ENCODE measurements at places on chromosomes 11 and 22.

- DNase-seq: peak; percentile 69
These were observed 662.5 kb upstream of the TENM4 start for GRCh38 chr11:80103142-80103859.

DNA sequence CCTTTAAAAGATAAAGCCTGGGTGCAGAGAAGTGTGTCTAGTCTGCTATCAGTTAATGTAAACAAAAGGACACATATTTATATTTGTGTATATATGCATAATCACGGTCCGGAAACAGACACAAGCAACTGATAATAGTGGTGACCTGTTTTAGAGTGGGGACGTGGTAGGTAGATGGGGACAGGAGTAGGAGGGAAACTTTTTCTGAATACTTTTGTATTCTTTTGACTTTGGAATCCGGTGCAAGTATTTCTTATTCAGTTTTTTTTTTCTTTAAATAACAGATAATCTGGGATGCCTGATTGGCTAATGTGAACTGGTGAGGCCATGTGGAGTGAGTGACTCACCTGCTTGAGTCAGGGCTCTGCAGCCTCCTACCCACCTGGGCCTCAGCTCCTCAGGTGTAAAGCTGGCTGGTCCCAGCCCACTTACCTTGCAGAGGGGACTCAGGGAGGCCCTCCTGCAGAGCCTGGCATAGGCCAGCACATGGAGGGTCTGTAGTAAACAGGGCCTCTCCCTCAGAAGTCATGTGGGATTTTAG, 15.3 kb downstream of the MICAL2 start:
- DNase-seq: no peak

- DNase-seq: peak; percentile 17
These were observed 5.3 kb upstream of the OR52M1 start for GRCh38 chr11:4539603-4540219.

DNA sequence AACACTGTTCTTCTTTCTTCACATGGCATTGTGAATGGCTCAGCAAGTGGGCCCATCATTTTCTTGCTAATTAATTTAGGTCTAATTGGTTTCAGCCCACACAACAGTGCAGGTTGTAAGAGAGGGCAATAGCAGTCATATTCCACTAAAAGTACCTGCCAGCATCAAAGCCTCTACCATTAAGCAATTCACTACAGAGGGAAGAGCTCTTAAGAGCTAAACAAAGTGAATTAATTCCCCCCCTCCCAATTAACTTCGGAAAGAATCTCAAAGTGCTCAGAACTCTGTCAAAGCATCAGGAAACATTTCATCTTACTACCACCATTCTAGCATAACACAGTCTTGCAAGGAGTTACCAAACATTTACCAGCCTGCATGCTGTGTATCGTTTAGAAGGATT, 133.9 kb upstream of the UBASH3B start:
- DNase-seq: no peak

- no peak for DNase-seq
These were observed 9.8 kb downstream of the CTNND1 start for GRCh38 chr11:57771365-57771764.

GRCh38 chr22:21030621-21031544, 1.5 kb downstream of the SLC7A4 start:
- DNase-seq: no peak

GRCh38 chr11:120959189-120959588, 64.7 kb upstream of the TBCEL start:
- no peak for DNase-seq

- DNase-seq: no peak
These were observed 40.6 kb upstream of the RCN1 start for GRCh38 chr11:32050264-32050663.

DNA sequence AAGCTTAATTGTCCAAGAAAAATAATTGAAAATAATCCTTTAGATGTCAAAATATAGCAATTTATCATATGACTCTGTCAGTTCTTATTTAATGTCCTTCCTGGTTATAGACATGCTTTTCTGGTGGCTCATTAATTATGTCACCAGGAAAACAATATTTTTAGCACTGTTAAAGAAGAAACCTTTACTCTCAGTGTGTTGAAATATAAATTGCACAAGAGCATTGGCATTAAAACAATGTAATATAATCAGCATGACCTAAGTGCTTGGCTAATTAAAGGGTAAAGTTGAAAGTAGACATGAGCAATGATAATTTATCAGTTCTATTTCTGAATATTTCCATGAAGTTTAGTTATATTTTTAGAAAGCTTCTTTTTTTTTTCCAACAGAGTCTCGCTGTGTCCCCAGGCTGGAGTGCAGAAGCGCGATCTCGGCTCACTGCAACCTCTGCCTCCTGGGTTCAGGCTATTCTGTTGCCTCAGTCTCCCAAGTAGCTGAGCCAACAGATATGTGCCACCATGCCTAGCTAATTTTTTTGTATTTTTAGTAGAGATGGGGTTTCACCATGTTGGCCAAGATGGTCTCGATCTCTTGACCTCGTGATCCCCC, 232.3 kb downstream of the JRKL start:
- DNase-seq: no peak

DNA sequence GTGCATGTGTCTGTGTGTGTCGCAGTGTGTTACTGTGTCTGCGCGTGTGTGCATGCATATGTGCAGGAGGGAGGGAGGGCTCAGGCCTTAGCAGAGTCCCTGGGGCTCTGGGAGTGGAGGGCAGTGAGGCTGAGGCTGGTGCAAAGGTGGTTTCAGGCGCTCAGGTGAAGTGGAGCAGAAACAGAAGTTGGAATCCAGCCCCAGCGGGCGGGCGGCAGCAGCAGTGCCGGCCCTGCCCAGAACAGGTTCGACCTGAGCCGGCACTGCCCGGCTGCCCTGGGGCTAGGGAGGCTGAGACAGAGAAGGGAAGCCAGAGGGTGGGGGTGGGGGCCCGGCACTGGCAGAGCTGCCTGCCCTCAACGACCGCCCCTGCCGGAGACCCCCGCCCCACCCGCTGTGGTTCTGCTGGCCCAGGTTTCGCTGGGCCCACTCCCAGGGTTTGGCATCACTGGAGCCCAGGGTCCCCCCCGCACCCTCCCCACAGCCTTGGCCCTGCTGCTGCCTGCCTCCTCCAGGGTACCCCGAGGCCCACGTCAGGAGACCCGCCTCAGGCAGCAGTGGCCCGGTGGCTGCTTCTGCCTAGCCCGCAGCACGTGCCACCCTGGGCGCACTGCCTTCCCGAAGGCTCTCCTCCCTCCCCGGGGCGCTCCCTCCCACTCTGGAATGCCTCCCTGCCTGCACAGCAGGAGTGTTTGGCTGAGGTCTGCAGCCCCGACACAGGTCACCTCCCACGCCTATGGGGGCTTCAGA, 13.3 kb downstream of the ASCL2 start:
- DNase-seq: no peak

GRCh38 chr11:125192183-125192582, 27.6 kb downstream of the PKNOX2 start:
- no peak for DNase-seq

Data from HTR-8/SVneo (cell line).